Liver (tissue), 10 donors: ENCODE measurements at places on chromosomes 4 and X. TPM values are rescaled to one million over a fixed set of nuclear protein-coding genes. Genes with fewer than 3 reads are reported as not detected.

The YY2 gene
- total RNA-seq, result 0.70 TPM

The RHOXF2B gene
- not detected for total RNA-seq

The CXCL6 gene
- 0.19 TPM for total RNA-seq

The PRR32 gene
- not detected for total RNA-seq

The ATP8A1 gene
- total RNA-seq, result 10.7 TPM

The RASSF6 gene
- total RNA-seq, result 0.08 TPM

The SPANXB1 gene
- not detected for total RNA-seq

The SSX4B gene
- not detected for total RNA-seq

The ZNF157 gene
- 0.05 TPM for total RNA-seq

The POU4F2 gene
- not detected for total RNA-seq

The PAGE3 gene
- total RNA-seq, result not detected

The USO1 gene
- total RNA-seq, result 41.6 TPM

The RAI2 gene
- total RNA-seq, result 0.14 TPM

The ZAR1 gene
- not detected for total RNA-seq

The TEX13C gene
- total RNA-seq, result not detected

The INTU gene
- total RNA-seq, result 1.3 TPM

The EVC gene
- 4.9 TPM for total RNA-seq

The SMIM10 gene
- 0.33 TPM for total RNA-seq

The HTR2C gene
- not detected for total RNA-seq

The HTN3 gene
- total RNA-seq, result not detected

The MAGEE1 gene
- total RNA-seq, result 0.25 TPM

The CYP2U1 gene
- total RNA-seq, result 2.0 TPM

The ATRX gene
- total RNA-seq, result 34.6 TPM
